Motor neuron (in vitro differentiated cells): ENCODE measurements at places on chromosomes 2 and 18. TPM values are rescaled to one million over a fixed set of nuclear protein-coding genes. Genes with fewer than 3 reads are reported as not detected.

CHRNA1 gene
- total RNA-seq: 0.90 and 0.97 TPM in 2 replicates

DNA sequence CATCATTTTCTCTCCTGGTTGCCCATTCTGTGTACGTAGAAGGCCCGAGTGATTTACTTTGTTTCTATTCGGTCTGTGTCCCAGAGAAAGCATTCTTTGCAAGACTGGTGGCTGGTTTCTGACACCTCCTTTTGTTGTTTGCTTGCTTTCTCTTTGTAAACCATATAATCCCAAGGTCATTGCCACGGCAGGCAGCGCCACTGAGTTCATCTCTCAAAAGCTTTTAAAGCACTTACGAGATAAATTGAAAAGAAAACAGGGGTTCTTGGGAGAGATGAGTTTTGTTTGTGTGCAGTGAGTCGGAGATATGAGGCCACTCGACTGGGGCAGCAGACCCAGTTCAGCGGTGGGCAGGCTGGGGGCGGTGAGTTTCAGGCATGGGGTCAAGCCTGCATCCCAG is 137.6 kb downstream of the NCK2 start:
- ATAC-seq: no peak

- ATAC-seq: peak; percentile 48
These were observed 7.7 kb upstream of the COL6A3 start for GRCh38 chr2:237421542-237422116.

COL6A3 gene
- 0.11 and 0.38 TPM in 2 replicates for total RNA-seq

DNA sequence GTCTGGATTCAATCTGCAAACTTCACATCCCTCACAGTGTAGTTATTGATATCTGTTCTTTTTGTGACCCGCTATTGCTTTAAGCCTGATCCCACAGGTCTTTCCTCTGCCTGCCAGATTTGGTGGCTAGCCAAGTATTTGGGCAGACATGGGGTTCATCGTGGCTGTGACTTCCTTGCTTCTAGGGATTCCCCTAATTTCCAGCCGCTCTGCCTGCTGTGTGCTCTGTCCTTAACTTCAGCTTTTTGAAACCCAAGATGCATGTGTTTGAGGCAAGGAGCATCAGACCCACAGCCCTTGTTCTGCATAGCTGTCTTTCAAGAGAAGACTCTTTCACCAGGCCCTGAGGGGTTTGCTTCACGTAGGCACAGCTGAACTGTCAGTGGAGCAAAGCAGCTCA is 54.2 kb downstream of the NCAPH start:
- ATAC-seq: no peak
